OCI-LY7 (cell line): ENCODE measurements at places on chromosomes 2 and 18. TPM values are rescaled to one million over a fixed set of nuclear protein-coding genes. Genes with fewer than 3 reads are reported as not detected.

The IL1RN gene
- total RNA-seq: not detected in 2 replicates

The UBR3 gene
- total RNA-seq: 21.0 and 26.0 TPM in 2 replicates

The INPP5D gene
- total RNA-seq: 92.6 and 109 TPM in 2 replicates

The MYL12B gene
- total RNA-seq: 222 and 230 TPM in 2 replicates

The NYAP2 gene
- not detected in 2 replicates for total RNA-seq

The SUMO1 gene
- total RNA-seq: 95.0 and 98.9 TPM in 2 replicates
